ENCODE measurements at places on chromosomes 12 and 14.

DNA sequence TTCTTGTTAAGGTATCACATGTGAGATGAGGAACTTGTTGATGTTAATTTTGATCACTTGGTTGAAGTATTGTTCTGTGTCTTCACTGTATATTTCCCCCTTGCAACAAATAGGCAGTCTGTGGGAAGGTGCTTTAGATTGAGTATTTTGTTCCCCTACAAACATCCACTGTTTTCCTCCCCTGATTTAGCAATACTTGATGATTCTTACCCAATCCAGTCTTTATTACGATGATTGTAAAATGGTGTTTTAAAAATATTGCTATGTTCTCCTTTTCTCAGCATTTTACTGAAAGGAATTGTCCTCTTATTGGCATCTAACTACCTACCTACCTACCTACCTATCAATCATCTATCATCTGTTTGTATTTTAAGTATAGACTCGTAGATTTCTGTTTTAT lies 66.3 kb downstream of the ETNK1 start:
- DNase-seq, result no peak

- no peak for DNase-seq
These were observed 62.3 kb downstream of the MGAT4C start for GRCh38 chr12:86193931-86194330.

DNA sequence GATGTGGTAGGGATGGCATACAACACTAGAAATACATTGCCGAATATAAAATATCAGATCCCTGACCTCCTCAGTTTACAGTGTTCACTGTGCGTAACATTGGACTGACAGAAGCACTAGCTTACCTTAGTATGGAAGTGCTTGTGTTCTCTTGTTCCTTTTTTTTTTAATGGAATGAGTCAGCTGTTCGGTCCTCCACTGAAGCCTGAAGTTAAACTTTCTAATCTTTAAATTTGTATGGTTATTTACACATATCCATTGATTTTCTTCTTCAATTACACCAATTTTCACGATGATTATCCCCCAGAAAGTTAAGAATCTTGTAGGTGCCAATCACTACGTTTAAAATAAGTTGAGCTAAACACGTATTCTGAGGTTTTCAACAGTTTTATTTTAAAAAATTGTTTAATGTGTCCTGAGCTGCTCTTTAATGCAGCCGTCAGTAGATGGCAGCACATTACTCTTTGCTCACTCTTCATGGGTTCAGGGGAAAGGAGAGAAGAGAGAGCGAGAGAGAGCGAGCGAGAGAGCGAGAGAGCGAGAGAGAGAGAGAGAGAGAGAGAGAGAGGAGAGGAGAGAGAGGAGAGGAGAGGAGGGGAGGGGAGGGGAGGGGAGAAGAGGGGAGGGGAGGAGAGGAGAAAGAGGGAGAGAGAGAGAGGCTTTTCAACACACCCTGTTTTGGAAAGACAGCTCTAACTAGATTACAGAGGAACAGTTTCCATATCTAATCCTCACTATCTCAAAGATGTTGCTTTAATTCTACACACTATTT lies 134.7 kb upstream of the SCAF11 start:
- no peak for DNase-seq

DNA sequence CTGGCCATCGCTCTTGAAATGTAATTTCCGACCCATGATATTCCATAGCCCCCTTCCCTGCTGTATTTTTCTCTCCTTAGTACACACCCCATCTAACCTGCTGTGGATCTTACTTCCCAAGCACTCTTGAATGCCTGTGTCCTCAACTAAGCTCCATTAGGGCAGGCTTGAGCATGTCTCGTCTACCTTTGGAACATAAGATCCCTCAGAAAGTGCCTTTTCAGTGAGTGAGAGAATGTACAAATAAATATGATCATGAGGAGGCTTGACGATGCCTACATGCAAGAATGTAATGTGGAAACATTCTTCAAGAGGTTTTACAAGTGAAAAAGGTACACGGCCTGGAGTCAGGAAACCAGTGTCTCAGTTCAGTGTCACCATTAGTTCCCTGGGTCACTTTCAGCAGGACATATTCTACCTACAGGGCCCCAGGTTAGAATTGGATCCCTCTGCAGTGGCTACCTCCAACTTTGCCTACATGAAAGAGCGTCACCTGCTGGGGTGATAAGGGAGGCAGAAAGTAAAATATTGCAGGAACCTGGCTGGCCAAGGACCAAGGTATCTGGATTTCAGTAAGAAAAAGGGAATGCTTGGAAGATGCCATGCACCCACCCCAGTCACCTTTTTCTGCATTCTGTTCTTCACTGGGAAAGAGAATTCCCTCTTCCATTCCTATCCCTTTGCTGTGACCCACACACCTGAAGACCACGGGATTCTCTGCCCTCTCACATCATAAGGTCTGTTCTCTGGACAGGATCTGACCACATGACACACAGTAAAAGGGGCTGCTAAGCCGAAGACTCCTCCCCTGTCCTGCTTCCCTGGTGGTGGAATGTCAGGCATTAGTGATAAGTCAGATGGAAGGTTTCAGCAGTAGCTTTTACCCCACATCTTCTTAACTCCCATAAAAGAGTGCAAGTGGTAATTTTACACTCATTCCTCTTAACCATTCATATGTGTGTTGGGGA lies 24.6 kb upstream of the SERPINA1 start:
- DNase-seq, result no peak

DNA sequence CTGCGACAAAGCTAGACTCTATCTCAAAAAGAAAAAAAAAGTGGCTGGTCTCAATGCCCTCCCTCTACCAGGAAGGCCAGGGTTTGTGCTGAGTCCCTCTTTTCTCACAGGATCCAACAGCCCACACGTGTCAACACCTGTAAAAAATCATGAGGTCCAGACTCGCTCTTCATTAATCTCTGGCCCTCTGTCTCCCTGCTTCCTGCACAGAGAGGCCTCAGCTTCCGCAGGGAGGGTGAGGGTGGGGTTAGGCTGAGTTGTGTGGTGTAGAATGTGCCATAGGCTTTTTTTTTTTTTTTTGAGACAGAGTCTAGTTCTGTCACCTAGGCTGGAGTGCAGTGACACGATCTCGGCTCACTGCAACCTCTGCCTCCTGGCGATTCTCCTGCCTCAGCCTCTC lies 6.1 kb downstream of the CFAP73 start:
- no peak for DNase-seq

DNA sequence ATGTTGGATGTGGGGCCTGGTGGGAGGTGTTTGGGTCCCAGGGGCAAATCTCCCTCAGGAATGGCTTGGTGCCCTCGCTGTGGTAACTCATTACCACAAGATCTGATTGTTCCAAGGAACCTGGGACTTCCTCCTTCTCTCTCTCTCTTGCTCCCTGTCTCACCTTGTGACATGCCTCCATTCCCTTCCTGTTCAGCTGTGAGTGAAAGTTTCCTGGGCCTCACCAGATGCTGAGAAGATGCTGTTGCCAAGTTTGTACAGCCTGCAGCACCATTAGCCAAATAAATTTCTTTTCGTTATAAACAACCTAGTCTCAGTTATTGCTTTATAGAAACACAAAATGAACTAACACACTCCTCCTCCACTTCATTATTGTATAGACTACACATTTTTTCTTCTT lies 759.8 kb upstream of the MDGA2 start:
- no peak for DNase-seq

DNA sequence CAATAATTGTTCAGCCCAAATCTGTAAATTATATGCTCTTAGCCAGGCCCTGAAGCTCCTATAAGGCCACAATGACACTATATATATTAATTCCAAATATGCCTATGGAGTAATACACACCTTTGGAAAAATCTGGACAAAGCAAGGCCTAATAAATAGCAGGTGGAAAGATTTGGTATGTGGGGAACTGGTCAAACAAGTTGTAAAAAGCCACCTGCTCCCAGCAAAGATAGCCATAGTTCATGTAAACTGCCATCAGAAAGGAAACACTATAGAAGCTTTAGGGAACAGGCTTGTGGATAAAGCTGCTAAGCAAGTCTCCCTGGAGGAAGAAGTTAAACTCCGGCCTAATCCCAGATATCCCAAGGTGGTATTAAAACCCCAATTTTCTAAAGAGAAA lies 29.7 kb downstream of the PRMT8 start:
- peak; percentile 61 for DNase-seq

GRCh38 chr14:52862632-52863333 lies 71.4 kb upstream of the GNPNAT1 start:
- no peak for DNase-seq

Data from NCI-H1417 treated with DMSO at 0.1 percent for 48 hours (cell line).